Fibroblast of skin of right quadriceps (primary cell): ENCODE measurements at places on chromosomes 2 and 18.

DNA sequence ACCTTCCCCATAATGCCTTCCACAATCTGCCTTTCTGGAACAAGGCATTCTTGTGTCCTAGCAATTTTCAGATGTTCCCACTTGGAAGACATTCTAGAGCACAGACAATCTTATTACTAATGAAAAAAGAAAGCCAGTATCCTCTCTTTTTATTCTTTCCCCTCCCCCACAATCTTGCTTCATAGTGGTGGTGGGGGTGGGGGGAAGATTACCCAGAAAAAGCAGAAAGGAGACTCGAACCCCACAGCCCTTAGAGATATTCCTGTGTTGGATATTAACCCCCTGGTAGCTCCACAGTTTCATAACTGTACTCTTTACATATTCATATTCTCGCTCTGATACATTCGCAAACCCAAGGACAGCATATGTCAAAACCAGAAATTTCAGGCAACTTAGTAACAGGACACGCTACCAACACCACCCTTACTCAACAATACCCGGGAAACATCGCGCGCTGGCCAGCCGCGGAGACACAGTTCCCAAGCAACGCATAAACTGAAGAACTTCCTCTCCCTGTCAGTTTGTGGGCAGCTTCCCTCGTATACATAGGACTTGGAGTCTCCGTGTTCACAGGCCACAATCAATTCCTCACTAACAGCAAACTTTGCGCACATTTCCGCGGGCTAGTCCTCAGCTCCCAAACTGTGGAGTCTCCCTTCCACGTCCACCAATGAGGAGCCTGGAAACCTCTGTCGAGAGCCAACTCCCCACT lies 793 bp downstream of the NR4A2 start:
- DNase-seq, result peak; percentile 63

DNA sequence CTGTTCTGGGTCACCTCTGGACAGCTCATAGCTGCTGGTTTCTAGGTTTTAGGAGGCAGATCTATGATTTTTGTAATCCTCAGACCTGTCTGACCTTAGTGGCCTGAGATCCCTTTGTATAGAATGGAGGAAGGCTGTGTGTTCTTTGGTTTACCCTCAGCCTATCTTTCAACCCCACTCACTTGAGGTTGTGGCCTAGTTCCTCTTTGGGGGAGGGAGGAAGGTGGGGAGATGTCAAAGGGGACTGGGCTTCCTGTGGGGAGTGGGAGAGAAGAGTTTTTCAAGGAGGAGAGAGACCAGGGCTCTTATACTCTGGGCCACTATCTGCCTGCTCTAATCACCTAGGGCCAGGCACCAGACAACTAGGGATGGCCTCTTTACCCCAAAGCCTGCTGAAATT lies 28.5 kb downstream of the SEMA4F start:
- no peak for DNase-seq

DNA sequence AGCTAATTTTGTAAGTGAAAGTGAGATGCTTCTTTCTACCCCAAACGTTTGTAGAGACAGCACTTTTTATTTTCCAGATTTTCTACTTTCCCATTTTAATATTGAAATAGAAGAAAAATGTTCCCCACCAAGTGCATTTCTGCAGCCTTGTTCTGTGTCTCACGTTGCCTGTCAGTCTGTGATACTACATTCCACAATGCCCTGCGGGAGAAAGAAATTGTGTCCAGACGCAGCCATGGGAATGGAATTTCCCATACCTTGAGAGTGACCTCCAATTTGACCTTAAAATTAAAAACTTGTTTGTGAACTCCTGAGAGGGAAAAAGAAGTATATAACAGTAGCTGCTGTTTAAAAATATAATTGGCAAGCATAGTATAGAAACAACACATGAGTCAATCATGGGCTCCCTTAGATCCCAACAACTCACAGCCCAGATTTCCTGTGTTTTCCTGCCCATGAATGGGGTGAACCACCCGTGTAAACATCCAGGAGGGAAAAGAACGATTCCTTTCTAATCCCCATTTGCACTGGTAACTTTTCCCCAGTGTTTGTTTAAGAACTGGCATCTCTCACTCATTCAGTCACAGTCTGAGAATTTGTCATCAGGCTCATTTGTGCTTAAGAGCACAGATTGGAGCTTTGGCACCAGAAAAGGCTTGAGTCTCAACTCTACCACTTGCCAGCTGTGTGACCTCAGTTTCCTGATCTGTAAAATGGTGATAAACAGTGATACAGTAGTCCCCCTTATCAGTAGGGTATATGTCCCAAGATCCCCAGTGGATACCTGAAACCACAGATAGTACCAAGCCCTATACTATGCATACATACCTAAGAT lies 166.1 kb upstream of the ZNF521 start:
- DNase-seq, result peak; percentile 24

DNA sequence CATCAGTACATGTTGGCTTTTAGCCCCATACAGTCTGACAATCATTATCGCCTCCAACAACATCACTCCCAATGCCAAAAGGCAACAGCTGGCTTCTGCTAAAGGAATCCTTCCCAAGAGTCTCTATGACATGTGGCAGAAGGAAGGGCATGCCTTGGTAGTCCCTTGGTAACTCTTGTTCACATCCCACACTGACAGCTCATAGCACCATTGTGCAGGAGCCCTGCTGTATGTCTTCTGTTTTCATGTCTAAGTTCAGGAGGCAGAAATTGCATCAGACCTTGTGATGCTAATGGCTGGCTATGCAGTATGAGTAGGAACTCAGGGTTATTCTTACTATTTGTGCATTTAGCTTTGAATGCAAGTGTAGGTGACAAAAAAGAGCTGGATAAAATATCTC lies 392.1 kb downstream of the PTH2R start:
- DNase-seq, result no peak

DNA sequence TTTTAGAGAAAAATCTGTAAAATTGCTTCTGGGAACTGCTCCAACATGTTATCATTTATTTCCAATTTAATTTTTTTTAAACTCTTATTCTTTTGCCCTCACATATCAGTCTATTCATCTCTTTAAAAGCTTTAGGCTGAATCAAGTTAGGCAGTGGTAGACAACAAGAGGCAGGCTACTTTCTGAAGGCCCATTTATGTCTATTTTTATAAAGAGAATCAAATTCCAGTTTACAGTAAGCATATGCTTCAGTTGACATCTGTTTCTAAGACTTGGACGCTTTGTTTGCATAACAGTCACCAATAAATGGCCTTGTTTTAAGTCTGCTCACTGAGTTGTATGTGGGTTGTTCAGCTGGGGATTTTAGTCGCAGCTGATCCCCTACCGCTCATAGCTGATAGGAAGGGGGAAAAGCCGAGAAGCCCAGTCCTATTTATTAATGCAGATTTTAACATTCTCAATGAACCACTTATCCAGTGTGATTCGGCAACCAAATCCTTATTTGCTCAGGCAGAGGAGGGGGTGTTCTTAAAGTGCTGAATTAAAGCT lies 260.4 kb upstream of the SIX3 start:
- no peak for DNase-seq

GRCh38 chr18:3706279-3707097 lies 256.5 kb downstream of the TGIF1 start:
- no peak for DNase-seq

DNA sequence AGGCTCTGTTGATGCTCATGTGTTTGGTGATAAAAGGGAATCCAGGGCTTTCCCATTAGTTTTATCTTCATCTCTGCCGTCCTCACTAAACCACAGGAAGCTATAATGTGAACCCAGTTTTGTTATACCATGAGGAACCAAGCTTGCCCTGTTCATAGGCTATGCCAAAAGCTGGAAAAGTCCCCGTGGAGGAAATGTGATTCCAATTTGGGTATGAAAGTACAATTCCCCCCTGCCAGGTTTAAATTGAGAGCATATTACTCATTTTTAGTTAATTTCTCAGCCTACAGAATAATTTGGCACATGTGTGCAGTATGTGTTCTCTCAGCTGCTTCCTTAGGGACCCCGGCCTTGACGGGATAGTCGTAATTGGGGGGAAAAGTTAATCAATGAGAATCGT lies 327.4 kb downstream of the RND3 start:
- peak; percentile 75 for DNase-seq

DNA sequence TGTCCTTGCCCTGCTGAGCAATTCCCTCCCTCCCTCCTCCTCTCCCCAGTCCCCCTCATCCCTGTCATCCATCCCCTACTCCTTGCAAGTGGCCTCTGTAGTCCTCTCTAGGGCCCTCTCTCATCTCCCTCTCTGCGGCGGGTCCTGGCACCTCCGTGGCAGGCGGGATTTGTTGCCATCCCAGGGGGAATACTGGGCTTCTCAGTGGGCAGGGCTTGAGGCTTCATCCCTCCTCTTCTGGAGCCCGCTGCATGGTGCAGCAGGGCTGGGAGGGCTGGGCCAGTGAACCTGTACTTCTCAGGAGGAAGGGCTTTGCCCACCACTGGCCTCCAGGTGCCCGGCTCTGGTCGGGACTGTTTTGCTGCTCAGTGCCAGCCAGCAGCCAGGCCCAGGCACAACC lies 216.2 kb downstream of the TFCP2L1 start:
- DNase-seq, result no peak

DNA sequence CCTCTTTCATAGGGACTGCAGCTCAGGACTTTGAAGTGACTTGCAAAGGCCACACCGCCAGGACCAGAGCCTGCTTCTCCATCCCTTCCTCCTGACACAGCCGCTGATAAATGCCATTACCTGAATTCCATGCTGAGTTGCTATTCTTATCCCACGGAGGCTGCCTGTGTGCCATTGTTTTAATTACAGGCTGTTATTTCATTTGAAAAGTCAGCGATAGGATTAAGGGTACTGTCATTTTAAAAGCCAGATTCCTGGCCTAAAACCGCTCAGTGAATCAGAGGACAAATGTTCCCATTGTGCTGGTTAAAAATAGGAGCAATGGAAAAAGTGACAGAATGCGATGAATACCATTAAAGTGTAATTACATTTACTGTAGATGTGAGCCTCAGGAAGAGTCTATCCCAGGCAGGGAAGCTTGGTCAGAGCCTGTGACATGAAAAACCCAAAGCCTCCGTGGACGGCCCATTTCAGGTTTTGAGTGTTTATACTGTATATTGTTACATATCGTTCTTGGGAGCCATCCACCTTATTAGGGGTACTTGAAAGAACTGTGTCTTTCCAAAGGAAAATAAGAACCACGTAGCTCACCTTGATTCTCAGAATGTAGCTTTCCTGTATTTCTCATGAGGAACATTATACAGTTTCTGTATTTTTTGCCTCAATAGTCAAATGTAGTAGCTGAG lies 41.3 kb downstream of the PDCL3 start:
- DNase-seq, result peak; percentile 31

DNA sequence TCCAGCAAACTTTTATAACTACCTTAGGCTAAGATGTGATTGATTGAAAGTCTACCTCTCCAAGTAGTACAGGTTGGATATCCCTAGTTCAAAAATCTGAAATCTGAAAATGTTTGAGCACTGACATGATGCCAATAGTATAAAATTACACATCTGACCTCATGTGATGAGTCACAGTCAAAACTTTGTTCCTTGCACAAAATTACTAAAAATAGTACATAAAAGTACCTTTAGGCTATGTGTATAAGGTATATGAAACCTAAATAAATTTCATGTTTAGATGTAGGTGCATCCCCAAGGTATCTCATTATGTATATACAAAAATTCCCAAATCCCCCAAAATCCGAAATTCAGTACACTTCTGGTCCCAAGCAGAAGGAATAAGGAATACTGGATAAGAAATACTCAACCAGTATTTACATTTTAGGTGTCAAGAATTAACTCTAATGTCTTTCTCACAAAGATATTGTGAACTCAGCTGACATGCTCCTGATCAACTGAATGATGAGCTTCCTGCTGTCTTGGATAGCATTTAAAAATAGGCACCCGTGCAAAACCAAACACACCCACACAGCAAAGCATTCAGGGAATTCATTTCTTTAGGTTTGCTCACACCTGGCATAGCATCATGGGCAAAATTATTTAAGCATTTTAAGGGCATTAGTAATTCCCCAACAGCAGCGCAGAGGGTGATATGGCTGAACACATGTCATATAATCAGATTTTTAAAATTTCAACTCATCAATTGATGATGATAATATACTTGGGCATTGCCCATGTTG lies 497.4 kb upstream of the MEIS1 start:
- peak; percentile 2 for DNase-seq

DNA sequence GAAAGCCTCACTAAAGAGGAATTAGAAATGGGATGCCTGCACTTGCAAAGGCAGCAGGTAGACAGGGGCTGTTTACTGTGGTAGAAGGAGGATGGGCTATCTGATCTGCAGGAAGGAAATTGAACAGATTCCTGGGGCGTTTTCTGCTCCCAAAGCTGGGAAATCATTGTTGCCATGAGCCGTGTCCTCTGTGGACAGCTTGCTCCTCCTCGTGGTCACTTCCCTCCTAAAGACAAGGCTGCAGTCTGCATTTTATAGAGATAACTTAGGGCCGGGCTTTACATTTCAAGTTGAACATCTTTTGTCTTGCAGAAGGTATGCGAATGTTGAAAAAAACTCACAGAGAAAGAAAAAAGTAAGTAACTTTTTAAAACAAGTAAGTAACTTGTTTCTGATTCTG lies 50.9 kb downstream of the DCDC2C start:
- DNase-seq, result no peak

DNA sequence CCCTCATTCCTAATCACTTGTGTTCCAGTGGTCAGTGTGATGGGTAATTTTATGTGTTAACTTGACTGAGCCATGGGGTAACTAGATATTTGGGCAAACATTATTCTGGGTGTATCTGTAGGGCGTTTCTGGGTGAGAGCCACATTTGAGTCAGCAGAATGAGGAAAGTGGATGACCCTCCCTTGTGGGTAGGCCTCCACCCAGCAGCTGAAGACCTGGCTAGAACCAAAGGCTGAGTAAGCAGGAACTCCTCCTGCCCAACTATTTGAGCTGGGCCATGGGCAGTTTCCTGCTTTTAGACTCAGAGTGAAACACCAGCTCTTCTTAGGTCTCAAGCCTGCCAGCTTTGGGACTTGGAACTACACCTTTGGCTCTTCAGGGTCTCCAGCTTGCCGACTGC lies 141.8 kb downstream of the ACKR3 start:
- peak; percentile 49 for DNase-seq

DNA sequence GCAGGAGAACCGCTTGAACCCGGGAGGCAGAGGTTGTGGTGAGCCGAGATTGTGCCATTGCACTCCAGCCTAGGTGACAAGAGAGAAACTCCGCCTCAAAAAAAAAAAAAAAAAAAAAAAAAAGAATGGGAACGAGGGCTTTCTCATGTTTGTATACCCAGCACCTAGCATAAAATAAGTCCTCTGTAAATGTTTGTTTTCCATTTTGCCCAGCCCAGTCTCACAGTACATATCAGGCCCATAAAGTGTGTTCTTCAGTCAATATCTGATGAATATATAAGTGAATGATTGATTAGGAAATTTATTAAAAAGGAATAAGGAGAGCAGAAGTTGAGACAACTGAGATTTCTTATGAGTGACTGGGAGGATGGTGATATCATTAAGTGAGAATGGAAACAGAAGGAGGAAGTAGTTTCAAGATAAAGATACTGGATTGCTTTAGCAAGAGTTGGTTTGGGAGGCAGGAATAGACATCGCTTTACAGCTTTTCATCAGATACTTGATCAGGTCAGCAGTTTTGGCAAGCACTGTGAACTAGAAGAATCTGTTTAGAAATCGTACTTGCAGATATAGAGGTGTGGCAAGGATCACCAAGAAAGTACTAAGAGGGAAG lies 327.5 kb downstream of the KIAA1328 start:
- no peak for DNase-seq

GRCh38 chr2:13758412-13758811 lies 874.1 kb upstream of the LRATD1 start:
- no peak for DNase-seq

- no peak for DNase-seq
Observed at GRCh38 chr18:59911600-59911999, 11.8 kb downstream of the PMAIP1 start.

- no peak for DNase-seq
Observed at GRCh38 chr2:209998596-209998995, 3.8 kb upstream of the RPE start.
